Stimulated activated CD4-positive, alpha-beta T cell treated with anti-CD3 and anti-CD28 coated beads, Interleukin-15, amount 100 ng/mL, for 1 hour (primary cell): ENCODE measurements at places on chromosomes 5 and 9.

DNA sequence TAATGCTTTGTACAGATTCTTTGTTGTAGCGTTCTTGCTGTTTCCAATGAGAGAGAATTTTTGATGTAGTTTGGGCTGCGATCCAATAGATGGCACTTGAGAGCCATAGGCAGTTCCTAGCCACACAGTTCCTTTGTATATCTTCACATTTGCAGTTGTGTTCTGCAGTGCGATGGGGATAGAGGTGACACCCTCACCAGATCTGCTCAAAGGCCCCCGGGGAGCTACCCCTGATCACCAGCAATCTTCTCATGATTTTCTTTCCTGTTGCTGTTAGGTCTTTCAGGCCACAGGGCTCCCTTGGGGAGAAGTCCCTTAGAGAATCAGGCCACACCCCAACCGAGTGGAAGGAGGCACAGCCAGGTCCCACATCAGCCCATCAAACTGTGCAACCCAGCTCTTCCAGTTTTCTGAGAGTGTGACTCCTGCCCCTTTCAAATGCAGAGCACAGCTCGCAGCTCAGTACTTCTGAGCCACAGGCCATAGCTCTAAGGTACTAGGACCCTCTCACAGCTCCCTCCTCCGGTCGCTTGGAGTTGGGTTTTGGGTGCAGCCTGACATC lies 353.7 kb downstream of the SLCO4C1 start:
- no peak for DNase-seq

DNA sequence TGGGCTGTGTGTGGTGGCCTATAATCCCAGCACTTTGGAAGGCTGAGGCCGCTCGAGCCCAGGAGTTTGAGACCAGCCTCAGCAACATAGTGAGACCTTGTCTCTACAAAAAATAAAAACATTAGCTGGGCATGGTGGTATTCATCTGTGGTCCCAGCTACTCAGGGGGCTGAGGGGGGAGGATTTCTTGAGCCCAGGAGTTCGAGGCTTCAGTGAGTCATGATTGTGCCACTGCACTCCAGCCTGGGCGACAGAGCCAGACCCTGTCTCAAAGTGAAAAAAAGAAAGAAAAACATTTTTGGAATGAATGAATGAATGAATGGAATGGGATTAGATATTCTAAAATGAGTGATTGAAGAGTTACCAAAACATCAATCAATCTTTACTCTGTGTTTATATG lies 85.8 kb downstream of the FGF1 start:
- DNase-seq = no peak

DNA sequence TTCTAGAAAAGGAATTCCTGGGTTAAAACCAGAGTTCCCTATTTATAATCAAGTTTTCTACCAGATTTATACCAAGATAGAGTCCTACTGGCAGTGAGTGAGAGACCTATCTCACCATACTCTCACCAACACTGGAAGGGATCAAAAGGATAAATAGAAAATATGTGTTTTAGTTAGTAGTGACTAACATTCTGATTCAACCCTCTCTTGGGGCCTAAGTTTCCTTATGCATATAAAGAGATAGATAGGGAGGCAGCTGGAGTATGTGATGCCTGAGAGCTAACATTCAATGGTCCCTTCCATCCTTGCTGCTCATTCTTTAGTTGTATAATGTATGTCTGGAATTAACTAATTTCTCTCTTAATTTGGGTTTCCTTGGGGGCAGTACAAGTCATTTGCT lies 32.0 kb downstream of the CKMT2 start:
- DNase-seq = no peak

DNA sequence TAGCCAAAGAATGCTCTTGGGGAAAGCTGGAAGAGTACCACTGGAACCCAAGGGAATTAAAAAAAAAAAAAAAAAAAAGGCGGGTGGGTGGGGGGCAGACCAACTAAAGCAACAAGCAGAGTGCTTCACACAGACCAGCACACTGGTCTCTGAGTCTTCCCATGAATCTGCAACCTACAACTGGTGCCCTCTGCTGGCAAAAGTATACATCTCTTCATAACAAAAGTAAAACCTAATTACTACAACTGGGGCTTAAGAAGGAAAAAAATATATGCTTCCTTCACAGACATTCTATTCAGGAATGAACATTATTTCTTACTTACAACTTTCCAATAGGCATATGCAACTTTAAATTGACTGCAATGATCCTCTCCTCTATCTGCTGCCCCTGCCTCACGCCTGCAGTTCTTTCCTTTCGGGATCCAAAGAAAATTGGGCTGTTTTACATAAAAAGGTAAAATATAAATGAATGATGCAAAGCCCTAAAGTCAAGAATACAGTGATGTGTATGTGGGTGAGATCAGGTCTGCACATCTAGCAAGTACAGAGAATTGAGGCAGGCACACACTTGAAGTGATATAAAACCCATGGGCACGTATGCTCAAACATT lies 7.2 kb upstream of the KLHL3 start:
- peak; percentile 28 for DNase-seq

GRCh38 chr5:94361832-94362796 lies 256.3 kb downstream of the KIAA0825 start:
- no peak for DNase-seq

DNA sequence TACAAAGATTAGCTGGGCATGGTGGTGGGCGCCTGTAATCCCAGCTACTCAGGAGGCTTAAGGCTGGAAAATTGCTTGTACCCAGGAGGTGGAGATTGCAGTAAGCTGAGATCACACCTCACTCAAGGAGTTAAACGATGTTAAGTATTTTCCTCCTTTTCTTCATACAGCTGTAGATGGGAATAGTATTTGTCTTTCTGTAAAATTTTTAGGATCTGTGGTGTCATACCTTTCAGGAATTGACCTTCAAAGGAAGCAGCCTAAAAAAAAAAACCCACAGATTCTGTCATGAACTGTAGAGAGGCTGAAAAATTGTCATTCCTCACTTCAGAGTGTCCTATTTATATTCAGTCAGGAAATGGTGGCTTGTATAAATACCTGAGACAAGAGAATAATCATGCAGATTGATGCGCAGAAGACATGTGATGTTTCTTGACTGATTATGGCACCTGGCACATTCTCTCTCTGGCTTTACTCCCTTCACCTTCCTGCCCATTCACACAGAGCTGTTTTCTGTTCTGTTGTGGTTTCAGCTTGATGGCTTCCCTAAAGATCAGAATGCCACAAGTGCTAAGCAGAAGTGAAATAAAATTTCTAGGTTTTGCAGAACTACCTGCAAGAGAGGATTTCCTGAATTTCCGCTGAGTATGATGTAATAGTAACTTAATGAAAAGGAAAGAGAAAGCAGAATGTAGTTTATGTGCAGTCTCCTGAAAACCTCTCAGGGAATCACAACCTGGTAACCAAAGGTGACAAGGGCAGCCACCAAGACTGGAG lies 3.8 kb downstream of the IFNA1 start:
- no peak for DNase-seq

- DNase-seq = no peak
These were observed 41.7 kb upstream of the ZNF354B start for GRCh38 chr5:178818094-178818493.

GRCh38 chr5:80584770-80585169 lies 14.7 kb upstream of the ANKRD34B start:
- no peak for DNase-seq

GRCh38 chr5:59279979-59280378 lies 613.5 kb downstream of the PDE4D start:
- no peak for DNase-seq

- no peak for DNase-seq
These were observed 287.4 kb upstream of the ARRDC3 start for GRCh38 chr5:91670563-91670962.

GRCh38 chr5:78778538-78778937 lies 130.0 kb upstream of the LHFPL2 start:
- DNase-seq = no peak

- DNase-seq = no peak
These were observed 84.0 kb downstream of the WNK2 start for GRCh38 chr9:93267681-93268505.
